ENCODE measurements at places on chromosomes 16 and 17.

DNA sequence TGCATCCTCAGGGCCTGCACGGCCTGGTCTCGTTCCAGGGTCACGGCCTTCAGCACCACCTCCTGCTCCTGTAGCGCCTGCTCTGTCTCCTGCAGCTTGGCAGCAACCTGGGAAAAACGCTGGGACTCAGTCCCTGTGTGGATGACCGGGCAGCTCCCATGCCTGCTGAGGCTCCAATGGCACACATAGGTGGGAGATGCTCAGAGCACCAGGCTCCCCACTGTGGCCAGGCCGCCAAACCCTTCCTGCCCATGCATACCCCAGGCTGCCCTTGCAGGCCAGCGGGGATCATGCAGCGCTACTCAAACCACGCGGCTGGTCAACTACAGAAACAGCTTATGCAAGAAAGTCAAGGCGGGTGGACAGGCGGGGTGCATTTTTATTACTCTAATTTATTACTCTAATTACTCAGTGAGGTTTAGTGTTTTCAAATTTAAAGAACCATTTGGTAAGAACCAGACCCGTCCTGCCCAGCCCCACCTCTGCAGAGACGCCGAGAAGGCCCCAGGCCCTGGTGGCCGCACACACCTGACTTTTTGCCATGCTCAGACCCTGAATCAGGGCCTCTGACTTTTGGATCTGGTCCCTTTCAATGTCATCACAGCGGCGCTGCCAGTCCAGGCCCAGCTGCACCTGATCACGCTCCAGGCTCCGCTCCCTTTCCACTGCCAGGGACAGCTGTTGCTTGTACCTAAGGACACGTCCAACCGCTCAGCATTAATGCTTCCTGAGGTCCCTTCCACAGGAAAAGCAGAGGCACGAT is 34.0 kb downstream of the CCDC57 start:
- DNase-seq: no peak

- no peak for DNase-seq
These were observed 53.6 kb upstream of the SDK2 start for GRCh38 chr17:73697872-73698271.

DNA sequence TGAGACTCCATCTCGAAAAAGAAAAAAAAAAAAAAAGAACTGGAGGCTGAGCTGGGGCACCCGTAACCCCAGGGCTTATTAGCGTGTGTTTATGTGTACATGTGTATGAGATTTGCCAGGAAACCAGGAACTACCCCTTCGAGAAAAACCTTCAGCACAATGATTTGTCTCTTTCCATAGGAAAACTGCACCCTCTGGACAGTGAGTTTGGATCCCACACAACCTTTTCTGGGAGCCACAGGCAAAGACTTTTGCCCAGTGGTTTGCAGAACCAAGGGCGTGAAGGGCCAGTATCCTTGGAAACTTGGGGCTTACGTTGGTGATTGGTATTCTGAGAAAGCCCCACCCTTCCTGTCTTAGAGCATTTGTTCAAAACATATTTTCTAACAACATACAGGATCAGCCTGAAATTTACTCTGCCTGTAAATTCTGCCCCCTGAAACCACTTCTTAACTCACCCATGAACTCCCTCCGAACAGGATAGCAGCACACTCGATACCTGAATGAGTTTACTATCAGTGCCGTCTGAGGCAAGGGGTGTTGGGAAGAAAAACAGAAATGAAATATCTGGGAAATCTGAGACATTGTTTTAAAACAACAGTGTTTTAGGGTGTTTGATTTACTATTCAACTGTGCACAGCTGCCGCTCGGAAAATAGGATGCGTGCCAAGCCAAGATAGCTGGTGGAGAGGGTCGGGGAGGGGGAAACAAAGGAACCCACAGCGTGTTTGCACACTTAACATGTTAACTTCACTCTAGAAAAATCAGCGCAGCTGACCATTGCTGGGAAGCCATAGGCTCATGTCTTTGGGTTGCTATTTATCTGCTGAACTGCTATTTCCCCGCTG is 40.2 kb upstream of the MAF start:
- DNase-seq: no peak

GRCh38 chr17:73315471-73315870 is 3.7 kb upstream of the CDC42EP4 start:
- DNase-seq: no peak

- DNase-seq: no peak
These were observed 42.9 kb upstream of the MRTFB start for GRCh38 chr16:14028202-14028601.

DNA sequence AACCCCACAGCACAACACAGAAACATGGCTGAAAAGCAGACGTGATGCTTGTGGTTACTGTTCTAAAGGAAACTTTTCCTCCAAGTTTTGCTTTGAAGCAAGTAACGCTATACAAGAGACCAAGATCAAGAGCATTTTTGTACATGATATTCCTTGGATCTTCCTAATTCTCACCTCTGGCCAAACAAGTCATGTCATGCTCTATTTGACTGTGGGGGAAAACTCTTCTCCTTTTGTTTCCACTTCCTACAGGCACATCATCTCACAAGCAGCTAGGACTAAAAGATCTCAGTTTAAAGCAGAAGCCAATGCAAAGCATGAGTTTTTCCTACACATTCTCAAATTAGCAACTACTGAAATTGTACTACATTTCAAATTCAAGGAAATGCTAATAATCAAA is 50.7 kb downstream of the CFDP1 start:
- DNase-seq: no peak

DNA sequence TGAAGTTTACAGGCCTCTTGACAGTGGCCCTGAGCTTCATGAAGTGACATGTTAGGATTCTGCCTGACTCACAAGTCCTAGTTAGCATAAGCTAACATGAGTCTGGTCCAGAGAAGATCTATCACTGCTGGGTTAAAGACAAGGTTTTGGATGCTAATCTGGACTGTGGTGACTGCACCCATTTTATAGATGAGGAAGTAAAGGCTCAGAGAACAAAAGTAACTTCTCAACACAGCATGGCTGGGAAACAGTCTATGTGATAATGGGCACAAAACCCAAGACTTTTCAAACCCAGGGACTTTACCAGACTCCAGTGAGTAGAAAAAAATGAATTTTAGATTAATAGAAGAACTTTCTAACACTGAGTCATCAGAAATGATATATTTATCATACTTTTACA is 236.8 kb upstream of the IRX5 start:
- DNase-seq: no peak

- DNase-seq: no peak
These were observed 57.2 kb downstream of the RPGRIP1L start for GRCh38 chr16:53646506-53646905.

GRCh38 chr16:4586291-4586690 is 28.4 kb downstream of the UBALD1 start:
- no peak for DNase-seq

GRCh38 chr17:66178642-66179041 is 13.3 kb downstream of the CEP112 start:
- no peak for DNase-seq

- DNase-seq: peak; percentile 57
These were observed 406.6 kb upstream of the EEF2KMT start for GRCh38 chr16:5504064-5504781.

DNA sequence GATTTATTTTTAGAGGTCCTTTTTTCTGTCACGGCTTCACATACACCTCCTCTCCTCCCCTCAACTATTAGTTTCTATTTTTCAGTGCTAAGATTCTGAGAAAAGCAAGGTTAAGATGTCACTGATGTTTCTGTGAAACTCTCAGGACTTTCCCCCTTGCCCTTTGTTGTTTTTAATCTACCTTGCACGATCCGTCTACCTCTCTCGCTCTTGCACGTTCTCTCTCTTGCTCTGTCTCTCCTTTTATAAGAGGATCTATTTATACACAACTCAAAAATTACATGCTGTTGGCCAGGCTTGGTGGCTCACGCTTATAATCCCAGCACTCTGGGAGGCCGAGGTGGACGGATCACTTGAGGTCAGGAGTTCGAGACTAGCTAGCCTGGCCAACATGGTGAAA is 43.6 kb downstream of the RPA1 start:
- DNase-seq: no peak

DNA sequence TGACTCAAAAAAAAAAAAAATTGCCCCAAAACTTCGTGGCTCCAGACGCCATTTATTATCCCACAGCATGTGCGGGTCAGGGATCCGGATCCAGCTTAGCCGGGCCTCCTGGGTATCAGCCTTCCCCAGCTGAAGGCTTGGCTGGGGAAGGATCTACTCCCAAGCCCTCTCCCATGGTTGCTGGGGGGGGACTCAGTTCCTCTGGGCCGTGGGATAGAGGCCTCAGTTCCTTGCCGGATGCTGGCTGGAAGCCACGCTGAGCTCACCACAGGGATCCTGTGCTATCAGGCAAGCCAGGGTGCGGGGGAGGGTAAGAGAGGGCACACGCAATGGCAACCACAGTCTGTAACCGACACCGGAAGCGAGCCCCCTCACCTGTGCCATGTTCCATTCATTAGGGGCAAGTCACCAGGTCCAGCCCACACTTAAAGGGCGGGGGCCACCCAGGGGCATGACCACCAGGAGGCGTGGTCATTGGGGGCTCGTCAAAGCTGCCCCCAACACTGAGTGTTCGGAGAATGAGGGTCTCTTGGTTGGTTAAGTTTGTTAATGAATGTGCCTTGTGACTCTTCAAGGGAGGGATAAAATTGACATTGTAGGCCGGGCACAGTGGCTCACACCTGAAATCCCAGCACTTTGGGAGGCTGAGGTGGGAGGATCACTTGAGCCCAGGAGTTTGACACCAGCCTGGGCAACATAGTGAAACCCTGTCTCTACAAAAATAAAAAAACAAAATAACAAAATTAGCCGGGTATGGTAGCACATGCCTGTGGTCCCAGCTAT is 210.0 kb upstream of the GSE1 start:
- DNase-seq: peak; percentile 89

- no peak for DNase-seq
These were observed 19.3 kb downstream of the ARL2BP start for GRCh38 chr16:57264381-57264780.

Data from A673 (cell line).